ENCODE measurements at places on chromosomes 12 and 14.
A peak's percentile ranks its signal among the peaks of the same experiment; 100 is the strongest.

- peak; percentile 83 for DNase-seq
These were observed 188.8 kb downstream of the STXBP6 start for GRCh38 chr14:24861083-24861630.

DNA sequence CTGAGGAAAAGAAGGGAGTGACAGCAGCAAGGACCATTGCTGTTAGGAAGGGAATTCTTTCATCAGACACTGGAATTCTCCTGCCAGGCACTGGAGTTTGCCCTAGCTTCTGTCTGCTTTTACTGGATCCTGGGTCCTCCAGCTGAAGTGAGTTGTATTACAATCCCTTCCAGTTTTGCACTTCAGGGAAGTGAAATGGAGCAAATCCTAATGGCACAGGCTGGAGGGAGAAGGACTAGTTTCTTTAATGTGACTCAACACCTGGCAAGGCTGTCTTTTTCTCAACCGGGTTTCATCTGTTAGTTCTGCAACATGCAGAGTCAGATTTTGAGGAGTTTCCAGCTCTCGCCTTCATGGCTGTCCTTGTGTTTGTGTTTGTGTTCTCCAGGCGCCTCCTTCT lies 45.8 kb downstream of the ETV6 start:
- no peak for DNase-seq

DNA sequence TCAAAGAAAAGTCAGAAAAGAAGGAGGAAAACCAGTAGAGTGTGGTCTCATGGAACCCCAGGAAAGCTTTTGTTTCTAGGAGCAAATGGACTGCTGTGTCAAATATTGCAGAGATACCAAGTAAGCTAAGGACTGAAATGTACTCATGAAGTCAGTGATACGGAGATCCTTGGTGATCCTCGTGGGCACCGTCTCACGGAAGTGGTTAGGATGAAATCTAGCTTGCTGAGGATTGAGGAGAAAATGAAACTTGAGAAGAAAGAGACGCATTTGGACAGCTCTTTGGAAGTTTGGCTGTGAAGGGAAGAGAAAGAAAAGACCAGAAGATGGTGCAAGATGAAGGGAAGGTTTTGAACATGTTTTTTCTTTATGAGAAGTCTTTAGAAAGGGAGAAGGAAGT lies 104.0 kb upstream of the CCND2 start:
- DNase-seq: no peak

GRCh38 chr12:108483213-108484059 lies 31.6 kb upstream of the FICD start:
- no peak for DNase-seq

DNA sequence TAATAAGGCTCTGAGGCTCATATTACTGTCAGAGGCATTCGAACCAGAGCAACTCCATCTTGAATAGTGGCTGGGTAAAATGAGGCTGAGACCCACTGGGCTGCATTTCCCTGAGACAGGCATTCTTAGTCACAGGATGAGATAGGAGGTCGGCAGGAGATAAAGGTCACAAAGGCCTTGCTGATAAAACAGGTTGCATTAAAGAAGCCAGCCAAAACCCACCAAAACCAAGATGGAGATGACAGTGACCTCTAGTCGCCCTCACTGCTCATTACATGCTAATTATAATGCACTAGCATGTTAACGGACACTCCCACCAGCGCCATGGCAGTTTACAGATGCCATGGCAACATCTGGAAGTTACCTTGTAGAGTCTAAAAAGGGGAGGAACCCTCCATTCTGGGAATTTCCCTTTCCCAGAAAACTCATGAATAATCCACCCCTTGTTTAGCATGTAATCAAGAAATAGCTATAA lies 18.1 kb upstream of the PRICKLE1 start:
- no peak for DNase-seq

GRCh38 chr12:583251-583869 lies 79.9 kb downstream of the NINJ2 start:
- DNase-seq: no peak

- no peak for DNase-seq
These were observed 17.1 kb downstream of the FICD start for GRCh38 chr12:108531929-108532848.

- no peak for DNase-seq
These were observed 8.9 kb downstream of the C3AR1 start for GRCh38 chr12:8057306-8057705.

- peak; percentile 2 for DNase-seq
These were observed 1.7 kb downstream of the ZNF410 start for GRCh38 chr14:73888460-73888725.

GRCh38 chr12:22332202-22332601 lies 2.3 kb downstream of the ST8SIA1 start:
- no peak for DNase-seq

GRCh38 chr12:76123259-76124212 lies 39.1 kb upstream of the NAP1L1 start:
- no peak for DNase-seq

GRCh38 chr12:104712477-104712876 lies 245.6 kb downstream of the SLC41A2 start:
- DNase-seq: no peak

DNA sequence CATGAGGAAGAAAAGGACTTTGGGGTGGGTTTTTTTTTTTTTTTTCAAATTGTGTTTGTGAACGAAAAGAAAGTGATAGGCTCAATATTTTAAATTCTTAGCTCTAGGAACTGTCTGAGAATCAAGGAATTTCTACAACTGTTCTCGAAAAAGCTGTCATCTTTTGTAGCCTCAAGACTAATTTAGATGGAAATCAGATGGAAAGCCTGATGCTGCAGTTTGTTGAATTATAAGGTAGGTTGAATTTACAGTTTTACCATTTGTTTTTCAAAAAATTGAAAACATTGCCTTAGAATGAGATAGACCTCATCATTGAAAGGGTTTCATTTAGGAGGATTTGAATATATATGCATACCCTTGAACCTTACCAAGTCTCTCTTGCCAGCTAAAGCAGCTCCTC lies 109.3 kb upstream of the TRHDE start:
- DNase-seq: no peak

DNA sequence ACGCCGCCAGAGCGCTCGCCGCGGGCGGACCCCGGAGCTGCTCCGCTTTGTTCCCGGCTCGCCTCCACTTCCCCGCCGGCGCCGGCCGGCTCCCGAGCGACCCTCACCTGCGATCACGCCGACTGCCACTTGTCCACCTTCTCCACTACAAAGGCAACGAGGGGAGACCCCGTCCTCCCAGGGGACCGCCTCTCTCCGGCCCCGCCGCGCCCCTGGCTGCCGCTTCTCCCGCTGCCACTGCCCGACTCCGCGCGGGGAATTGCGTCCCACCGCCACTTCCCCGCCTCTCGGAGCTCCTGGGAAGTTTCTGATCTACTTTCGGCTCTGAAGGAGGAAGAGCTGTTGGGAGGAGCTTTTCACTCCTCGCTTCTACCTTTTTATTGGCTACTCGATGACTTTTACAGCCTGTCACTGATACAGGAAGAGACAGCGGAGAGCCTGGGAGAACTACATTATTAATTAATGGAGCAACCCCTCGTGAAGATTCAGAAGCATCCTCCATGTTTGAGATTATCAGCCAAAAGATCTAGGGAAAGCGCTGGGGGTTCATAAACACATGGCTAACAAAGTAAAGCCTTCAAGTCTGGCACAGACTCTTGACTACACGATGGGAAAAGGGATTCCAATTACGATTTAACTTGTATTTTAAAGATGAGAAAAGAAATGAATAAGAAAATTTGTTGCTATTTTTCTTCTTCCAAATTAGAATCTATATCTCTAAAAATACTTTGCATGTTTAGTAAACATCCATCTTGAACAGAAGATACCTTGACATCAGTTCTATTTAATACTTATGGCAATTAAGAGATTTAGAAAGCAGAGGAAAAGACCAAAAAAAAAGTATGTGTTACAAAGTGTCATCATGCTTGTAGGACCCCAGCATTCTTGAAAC lies at the start of gene BAZ1A:
BAZ1A (minus strand) TSS at position 330 of the 892 bp plus-strand sequence. CDS start 756 bp downstream, outside the sequence.
- peak; percentile 69 for DNase-seq

DNA sequence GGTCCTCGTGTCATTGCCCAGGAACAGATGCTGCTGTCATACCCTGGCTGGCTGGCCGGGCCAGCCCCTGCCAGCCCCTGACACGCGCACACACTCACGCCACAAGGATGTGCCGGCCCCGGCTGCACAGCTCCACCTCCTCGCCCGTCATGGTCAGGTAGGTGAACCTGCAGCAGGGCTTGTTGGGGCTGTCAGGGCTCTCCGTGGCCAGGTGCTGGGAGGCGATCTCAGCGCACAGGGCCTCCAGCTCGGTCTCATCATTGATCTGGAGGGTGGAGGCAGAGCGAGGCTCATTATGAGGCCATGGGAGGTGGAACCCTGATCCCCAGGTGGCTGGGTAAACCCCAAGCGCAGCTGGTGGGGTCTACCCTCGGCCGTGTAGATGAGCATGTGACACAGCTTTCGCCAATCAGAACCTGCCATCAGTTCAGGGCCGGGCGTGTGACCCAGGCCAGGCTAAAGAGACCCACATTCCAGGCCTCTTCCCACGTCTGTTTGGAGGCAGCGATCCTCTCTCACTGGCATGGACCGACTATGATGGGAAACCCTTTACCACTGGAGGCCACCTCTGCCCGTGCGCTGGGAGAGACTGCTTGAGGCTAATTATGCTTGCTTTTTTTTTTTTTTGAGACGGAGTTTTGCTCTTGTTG lies 38.8 kb downstream of the TRAFD1 start:
- DNase-seq: no peak
